NCI-H345 (cell line): ENCODE measurements at places on chromosomes 12 and 14.

DNA sequence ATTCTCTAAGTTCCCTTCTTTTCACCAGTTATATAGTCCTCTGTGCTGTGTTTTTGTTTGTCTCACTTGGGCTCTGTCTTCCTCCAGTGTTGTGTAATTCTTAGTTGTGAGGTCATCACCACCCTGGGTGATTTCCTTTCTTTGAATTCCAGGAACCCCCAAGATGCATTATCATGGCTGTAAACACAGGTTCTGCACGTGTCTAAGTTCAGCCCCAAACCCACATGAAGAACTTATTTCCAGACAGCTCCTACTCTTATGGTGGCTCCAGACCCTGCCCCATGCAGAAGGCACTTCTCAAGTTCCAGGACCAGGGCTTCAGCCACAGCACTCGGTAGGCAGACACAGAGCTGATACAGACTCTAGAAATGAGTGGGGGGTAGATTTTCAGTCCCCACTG lies 560.5 kb downstream of the BCL11B start:
- no peak for DNase-seq

DNA sequence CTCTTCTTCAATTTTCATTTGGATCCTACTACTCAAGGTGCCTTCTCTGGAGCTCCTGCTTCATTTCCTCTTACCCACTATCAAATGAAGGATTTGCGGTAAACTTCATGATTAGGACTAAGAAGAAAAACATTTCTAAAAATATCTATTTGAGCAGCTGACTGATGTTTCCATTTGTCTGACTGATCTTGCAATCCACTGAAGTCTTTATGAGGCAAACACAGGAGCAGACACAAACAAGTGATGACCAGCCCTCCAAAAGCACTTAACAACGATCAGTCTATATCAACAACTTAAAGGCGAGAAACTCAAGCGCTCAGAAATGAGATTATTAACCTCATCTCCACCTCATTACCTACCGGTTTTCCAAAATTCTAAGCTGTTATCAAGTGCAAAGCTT lies 26.2 kb downstream of the OSBPL8 start:
- no peak for DNase-seq

DNA sequence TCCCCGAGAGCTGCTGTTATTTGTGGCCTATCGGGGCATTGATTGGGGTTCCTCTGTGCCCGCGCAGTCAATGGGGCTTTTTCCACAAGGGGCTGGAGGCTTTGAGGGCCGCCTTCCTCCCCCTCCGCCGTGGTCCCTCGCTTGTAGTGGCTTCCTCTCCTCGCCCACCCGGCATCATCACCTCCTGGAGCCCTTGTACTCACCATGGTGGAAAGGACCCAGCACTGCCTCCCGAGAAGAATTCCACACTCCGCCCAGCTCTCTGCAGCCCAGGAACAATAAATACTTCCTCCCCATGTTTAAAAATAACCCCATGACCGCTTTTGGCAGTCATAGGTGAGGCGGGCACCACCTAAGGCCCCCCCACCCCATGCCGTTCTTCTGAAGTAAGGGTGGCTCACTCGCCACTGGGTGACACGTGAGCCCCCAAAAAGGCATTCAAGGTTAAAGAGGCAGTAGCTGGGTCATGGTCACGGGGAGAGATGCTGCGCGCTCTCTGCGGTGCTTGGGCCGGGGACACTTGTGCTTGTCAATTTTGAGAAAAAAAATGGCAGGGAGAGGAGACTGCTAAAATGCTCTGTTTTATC lies at the start of gene MYL2:
TSS of gene MYL2 (minus strand) at position 256 of the 587 bp plus-strand sequence. CDS start at position 206, 50 bp downstream.
- DNase-seq = no peak

- no peak for DNase-seq
These were observed 383.2 kb upstream of the ATP2B1 start for GRCh38 chr12:90091809-90092208.

DNA sequence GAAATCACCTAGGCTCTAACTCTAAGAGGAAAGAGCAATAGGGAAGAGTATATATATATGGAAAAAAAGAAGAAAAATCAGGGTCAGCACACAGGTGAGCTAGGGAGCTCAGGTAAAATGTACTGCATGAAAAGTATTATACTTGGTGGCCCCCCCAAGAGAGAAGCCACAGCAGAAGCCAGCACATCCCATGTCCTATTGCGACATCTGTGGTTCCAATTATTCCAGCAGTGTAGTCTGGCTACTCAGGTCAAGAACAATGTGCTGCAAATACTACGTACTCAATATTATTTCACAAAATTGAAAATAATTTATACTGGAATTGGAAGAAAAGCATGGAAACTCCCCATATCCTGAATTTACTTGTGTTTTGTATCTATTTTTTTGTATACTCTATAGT lies 85.5 kb downstream of the CEP83 start:
- DNase-seq = no peak

GRCh38 chr12:65171870-65172269 lies 2.5 kb downstream of the LEMD3 start:
- no peak for DNase-seq

DNA sequence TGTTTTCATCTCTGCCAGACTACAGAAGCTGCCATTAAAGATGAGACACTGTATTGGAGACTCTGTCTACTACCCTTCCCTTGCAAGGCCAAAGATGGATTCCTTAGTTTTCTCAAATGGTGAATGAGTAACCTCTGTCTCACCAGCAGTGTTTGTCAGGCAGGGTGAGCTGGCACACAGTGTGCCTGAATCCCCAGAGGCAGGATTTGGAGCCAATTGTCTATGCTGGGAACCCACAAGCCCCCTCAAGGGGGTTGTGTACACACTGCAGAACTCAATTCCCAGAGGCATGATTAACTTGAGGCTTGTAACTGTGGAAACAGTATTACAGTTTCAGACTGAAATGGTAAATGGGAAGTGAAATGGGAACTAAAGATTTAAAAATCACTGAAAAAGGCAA lies 136.8 kb upstream of the PTPRB start:
- DNase-seq = peak; percentile 55

DNA sequence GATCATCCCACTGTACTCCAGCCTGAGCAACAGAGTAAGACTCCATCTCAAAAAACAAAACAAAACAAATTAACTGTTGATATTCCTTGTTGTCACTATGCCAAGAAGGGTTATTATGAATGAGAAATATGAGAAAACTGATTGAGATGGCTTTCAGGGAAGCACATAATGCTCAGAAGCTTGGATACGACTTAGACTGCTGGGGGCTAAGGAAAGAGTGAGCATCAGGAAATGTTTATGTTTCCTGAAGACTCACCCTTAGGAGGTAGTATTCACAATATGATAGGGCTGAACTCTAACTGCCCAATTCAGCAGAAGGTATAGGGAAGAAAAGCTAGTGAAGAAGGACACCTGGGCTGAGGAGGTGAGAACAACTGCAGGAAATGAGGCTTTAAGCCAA lies 6.3 kb downstream of the STYK1 start:
- no peak for DNase-seq

DNA sequence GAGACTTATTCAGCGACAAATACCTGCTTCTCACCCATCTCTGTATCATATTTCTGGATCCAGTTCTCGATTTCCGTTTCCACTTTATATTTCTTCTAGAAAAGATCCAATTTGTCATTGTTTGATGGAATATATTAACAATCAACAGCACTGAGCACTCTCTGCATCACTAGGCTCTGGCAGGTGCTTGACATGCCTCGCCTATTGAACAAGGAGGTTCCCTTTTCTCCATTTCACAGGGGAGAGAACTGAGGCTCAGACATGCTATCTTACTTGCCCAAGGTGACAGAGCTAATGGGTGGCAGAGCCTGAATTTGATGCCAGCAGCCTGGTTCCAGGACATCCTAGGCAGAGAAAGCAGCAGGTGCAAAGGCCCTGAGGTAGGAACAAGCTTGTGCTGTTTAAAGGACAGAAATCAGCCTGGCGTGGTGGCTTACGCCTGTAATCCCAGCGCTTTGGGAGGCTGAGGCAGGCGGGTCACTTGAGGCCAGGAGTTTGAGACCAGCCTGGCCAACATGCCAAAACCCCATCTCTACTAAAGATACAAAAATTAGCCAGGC lies 12.1 kb downstream of the RITA1 start:
- no peak for DNase-seq

DNA sequence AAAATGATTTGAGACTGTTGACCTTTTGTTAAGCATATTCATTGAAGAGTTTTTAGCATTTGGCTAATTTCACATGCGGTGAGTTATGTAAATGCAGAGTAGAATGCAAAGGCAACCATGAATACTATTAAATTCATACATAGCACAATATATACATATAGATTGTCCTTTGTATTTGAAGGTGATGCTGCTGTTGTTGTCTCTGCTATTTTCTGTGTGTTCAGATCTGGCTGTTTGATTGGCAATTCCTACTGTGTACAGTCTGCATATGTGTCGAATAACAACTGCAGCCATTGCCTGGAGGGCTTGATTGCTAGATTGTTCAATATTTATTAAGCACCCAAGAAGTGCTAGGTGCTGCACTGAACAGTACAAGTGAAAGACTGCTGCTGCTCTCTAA lies 187.4 kb downstream of the FOXG1 start:
- DNase-seq = no peak

DNA sequence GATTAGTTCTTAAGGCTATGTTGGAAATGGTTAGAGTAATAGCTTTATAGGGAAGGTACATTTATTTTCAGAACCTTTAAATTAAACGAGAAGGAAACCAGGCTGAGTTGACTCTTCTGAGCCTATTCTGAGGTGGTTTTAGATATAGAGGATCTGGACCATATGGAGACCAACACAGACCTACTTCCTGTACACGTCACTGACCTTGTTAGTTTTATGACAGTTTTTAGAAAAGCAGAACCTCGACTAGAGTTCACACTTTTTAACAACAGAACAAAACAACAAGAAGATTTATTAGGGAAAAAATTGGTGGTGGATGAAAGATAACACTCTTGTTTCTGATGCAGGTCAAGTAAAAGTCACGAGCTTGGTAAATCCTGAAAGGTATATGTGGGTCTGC lies 107.1 kb downstream of the NPAS3 start:
- DNase-seq = no peak

DNA sequence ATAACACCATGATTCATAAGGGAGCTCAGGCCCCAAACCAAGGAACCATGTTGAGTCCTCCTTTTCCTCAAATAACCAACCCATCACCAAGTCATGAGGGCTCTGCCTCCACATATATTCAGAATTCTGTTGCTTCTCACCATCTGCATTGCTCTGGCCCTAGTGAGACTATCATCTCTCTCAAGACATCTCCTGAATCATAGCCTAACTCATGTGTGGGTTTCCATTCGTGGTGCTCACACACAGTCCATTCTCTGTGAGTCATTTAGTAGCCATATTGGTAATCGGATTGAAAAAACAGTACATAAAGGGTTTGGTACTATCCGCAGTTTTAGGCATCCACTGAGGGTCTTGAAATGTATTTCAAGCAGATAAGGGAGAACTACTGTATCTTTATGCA lies 5.1 kb upstream of the SLC38A2 start:
- DNase-seq = no peak

GRCh38 chr12:89370850-89371249 lies 18.5 kb upstream of the DUSP6 start:
- DNase-seq = no peak

- DNase-seq = no peak
These were observed 35.0 kb downstream of the GNPTAB start for GRCh38 chr12:101795786-101796185.

GRCh38 chr12:58841058-58841798 lies 79.1 kb downstream of the LRIG3 start:
- DNase-seq = no peak

- DNase-seq = no peak
These were observed 16.2 kb downstream of the SLC7A8 start for GRCh38 chr14:23167116-23167847.

DNA sequence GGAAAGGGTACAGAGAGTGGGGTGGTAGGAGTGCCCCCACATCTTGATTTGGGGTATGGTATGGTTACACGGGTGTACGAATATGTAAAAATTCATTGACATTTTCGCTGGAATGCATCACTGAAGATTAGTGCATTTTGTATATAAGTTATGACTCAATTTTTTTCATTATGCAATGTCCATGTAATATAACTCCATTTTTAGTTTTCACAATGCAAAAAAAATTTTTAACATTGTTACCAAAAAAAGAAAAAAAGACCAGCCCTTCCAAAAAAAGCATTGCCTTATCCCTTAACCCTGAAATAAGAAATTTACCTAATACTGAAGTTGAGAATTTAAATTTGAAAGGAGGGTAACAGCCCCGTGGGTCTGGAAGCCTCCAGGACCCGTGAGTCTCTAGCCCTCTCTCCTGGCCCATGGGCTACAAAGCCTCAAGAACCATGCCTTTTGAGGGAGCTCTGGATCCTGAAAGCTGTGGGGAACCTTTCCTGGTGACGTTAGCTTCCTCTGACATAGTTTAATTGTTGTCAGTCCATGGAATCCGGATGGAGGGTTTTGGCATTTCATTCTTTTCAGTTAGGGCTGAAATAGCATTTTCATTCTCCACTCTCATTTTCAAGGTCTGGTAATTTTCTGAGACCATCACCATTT lies 55.6 kb upstream of the ACTN1 start:
- DNase-seq = no peak

GRCh38 chr12:128612150-128612850 lies 211.5 kb downstream of the SLC15A4 start:
- DNase-seq = no peak
